CD8-positive, alpha-beta memory T cell (primary cell): ENCODE measurements at places on chromosomes 6 and 20.

- DNase-seq, result no peak
Measured at GRCh38 chr6:163719028-163719742, 304.7 kb downstream of the QKI start.

GRCh38 chr6:15524861-15525401 lies 137.9 kb downstream of the DTNBP1 start:
- no peak for DNase-seq

DNA sequence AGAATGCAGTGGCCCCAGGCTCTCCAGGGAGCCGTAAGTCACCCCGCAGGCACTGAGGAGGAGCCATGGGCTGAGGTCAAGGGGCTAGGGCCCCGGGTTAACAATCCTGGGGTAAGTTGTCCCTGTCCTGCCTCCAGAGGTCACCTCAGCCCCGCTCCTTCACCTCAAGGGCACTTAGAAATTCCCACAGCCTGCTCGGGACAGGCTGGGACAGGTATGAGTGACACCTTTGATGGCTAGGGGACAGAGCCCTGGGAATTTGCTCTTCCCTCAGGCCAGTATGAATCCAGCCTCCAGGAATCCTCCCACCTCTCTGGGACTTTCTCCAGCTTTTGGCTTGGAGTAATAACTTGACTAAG lies 3.5 kb upstream of the GRM4 start:
- no peak for DNase-seq

DNA sequence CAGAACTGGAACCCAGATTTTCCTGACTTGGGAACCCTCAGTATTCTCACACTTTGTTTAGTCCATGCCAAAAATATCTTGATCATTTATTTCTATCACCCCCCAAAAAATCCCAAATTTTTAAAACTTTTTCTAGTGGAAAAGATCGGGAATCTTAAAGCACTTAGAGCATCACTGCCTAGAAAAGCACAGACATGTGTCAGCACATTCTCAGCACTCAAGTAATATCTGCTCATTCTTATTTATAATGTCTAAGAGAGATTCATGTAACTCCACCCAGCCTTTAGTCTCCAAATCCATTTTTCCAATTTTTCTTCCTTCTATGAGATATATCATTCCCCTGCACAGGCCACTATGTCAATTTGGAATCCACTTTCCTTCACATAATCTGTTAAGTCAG lies 29.9 kb upstream of the HSF2 start:
- DNase-seq, result no peak
